NCI-H460 (cell line): ENCODE measurements at places on chromosomes 1 and 21. TPM values are rescaled to one million over a fixed set of nuclear protein-coding genes. Genes with fewer than 3 reads are reported as not detected.

Gene ATP1A4
- not detected in 2 replicates for total RNA-seq

- no peak for DNase-seq
Measured at GRCh38 chr1:64936956-64937355, 29.4 kb downstream of the JAK1 start.

- DNase-seq: no peak
Measured at GRCh38 chr1:245765230-245766000, 610.6 kb downstream of the KIF26B start.

DNA sequence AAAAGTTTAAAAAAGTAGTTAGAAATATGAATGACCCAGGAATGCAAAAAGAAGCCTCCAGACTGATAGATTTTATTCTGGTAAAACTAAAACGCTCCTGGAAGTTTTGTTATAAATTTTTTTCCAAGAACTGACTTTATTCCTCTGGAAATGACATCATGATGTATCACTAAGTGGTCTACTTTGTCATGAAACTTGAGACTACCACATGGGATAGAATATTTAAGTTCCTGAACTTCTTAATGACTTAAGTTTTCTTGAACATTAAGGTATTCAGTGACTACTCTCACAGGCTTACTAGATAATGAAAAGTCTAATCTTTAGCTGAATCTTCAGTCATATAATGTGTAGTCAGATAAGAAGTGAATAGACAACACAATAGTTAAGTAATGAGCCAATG, 842.2 kb downstream of the USP25 start:
- DNase-seq: no peak

- DNase-seq: no peak
Measured at GRCh38 chr1:181742426-181742825, 259.1 kb downstream of the CACNA1E start.
